ENCODE measurements at places on chromosomes 7 and 10.

GRCh38 chr7:2825559-2826227 is 18.4 kb downstream of the GNA12 start:
- DNase-seq: no peak

DNA sequence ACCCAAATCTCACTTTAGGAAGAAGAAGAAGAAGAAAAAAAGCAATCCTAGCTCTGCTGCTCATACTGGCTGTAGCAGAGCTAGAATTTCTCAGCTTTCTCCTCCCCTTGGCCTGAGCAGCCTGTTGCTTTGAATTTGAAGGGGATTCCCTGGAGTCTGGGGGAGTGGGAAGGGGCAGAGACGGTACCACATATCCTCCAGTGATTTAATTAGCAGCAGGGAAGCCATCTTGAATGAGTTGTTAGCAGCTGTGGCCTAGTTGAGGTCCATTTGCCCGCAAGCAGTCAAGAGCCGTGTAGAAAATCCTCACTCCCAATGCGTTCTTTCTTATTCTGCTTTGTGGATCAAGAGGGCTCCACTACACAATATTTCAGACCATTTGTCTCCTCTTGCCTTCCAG is 16.5 kb downstream of the PDE6C start:
- no peak for DNase-seq

DNA sequence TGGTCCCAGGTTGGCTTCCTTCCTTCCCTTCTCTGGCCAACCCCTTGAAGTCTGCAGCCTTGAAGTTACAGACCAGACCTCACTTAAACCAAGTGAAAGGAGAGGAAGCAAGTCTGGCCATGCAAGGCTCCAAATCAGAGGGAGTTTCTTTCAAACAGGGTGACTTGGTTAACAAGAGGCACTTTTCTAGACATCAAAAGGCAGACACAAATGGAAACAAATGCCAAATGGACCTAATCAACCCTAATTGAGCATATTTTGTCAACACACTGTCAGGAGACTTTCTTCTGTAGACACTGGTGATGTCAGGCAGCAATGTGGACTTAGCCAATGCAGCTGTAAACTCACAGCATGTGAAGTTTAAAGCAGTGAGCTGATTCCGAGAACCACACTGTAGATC is 282.7 kb upstream of the FZD8 start:
- no peak for DNase-seq

GRCh38 chr7:8932751-8933150 is 499.3 kb downstream of the NXPH1 start:
- DNase-seq: no peak

GRCh38 chr7:24457219-24457558 is 116.1 kb upstream of the PALS2 start:
- no peak for DNase-seq

GRCh38 chr10:35447693-35448407 is 111.5 kb downstream of the CCNY start:
- no peak for DNase-seq

- DNase-seq: no peak
Observed at GRCh38 chr7:35430547-35431153, 176.8 kb upstream of the TBX20 start.

Measured in heart right ventricle (tissue), 16 donors.